Naive thymus-derived CD4-positive, alpha-beta T cell (primary cell): ENCODE measurements at places on chromosomes 3 and 15.
A peak's percentile ranks its signal among the peaks of the same experiment; 100 is the strongest.

GRCh38 chr3:62723914-62724217, 151.3 kb downstream of the CADPS start:
- H3K36me3 ChIP-seq = no peaks in the 10 kb centered on the region
- no peak overlapping the region for H3K4me3 ChIP-seq
- DNase-seq = no peak
- H3K4me1 ChIP-seq = no peaks in the 10 kb centered on the region

- no peak overlapping the region for H3K27ac ChIP-seq
- no peaks in the 10 kb centered on the region for H3K36me3 ChIP-seq
- H3K4me1 ChIP-seq = peaks cover 7% of the 10 kb centered on the region
These were observed 7.7 kb downstream of the FES start for GRCh38 chr15:90892023-90892422.

GRCh38 chr15:66251065-66251789, 2.3 kb downstream of the MEGF11 start:
- H3K4me3 ChIP-seq = no peak overlapping the region
- H3K27ac ChIP-seq = no peak overlapping the region
- H3K4me1 ChIP-seq = no peaks in the 10 kb centered on the region

GRCh38 chr3:171901615-171902312, 58.6 kb downstream of the TMEM212 start:
- H3K4me1 ChIP-seq = no peaks in the 10 kb centered on the region
- no peak for DNase-seq
- H3K27me3 ChIP-seq = no peaks in the 10 kb centered on the region
- H3K27ac ChIP-seq = no peak overlapping the region
- no peaks in the 10 kb centered on the region for H3K36me3 ChIP-seq

DNA sequence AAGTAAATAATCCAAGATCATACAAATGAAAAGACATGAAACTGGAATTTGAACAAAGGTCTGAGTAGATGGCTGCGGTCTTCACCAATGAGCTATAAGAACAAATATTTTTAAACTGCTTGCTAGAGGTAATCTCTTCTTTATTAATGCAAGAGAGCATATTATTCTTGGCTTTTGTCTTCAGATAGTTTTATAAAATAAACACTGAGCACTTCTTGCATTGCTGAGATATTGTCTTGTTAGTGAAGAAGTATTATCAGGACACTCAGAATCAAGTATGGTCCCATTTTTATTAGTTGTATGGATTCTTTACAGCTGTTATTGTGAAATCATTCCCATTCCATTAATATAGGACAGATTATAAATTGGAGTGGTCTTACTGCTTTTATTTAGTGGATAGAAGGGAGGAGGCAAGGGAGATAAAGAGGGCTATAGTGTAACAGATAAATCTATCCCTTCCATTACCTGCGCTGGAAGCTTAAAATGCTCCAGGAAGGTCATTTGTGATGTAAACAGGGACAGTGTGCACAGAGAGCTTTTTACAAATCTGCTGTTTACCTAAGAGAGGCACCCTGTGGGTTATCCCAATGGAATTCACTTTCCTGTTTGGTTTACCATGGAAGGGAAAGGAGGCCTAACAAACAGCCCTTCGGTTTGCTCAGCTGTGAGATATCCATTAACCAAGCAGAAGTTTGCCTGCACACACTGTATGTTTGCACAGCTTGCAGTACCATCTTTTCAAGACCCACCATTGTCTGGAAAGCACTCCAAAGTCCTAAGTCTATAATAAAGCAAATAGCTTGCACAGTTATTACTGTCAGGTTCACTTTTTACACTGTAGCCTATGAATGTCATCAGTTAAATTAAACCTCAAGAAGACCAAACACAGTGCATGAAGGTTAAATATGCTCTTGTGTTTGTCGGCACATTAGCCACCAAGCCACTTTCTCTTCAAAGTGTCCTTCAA, 347.7 kb upstream of the TGFBR2 start:
- H3K36me3 ChIP-seq = no peaks in the 10 kb centered on the region
- no peak for DNase-seq
- no peak overlapping the region for H3K4me3 ChIP-seq
- no peaks in the 10 kb centered on the region for H3K27me3 ChIP-seq
- H3K27ac ChIP-seq = no peak overlapping the region
- no peaks in the 10 kb centered on the region for H3K4me1 ChIP-seq

GRCh38 chr3:28901018-28901417, 379.9 kb upstream of the RBMS3 start:
- no peaks in the 10 kb centered on the region for H3K27me3 ChIP-seq
- no peak for DNase-seq
- H3K27ac ChIP-seq = no peak overlapping the region

DNA sequence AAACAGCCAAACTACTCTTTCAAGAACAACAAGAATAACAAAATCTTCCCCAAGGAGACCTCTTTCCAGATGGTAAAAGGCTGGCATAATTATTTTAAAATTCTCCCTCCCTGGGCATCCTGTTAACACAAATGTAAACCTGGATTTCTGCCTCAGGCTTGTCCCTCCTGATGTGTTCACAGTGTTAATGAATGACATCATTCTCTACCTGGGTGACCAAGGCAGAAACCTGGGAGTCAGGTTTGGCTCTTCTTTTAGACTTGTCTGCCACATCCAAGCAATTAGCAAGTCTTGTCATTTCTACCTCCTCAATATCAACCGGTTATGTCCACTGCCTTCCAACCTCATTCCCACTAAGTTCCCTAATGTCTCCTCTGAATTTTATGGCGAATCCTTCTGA, 368.7 kb upstream of the TBL1XR1 start:
- H3K36me3 ChIP-seq = no peaks in the 10 kb centered on the region
- no peak for DNase-seq
- no peak overlapping the region for H3K27ac ChIP-seq
- no peak overlapping the region for H3K4me3 ChIP-seq
- H3K4me1 ChIP-seq = no peaks in the 10 kb centered on the region

GRCh38 chr3:128482175-128482574, 10.8 kb downstream of the GATA2 start:
- H3K4me1 ChIP-seq = peaks cover 19% of the 10 kb centered on the region
- H3K4me3 ChIP-seq = no peak overlapping the region
- no peak for DNase-seq

- no peaks in the 10 kb centered on the region for H3K4me1 ChIP-seq
- H3K36me3 ChIP-seq = no peaks in the 10 kb centered on the region
- H3K4me3 ChIP-seq = no peak overlapping the region
These were observed 4.8 kb upstream of the ESYT3 start for GRCh38 chr3:138429665-138430064.

GRCh38 chr15:68821841-68822381, 1.2 kb upstream of the ANP32A start:
- peak overlapping the region; percentile 91 for H3K27ac ChIP-seq
- H3K4me1 ChIP-seq = peaks cover 9% of the 10 kb centered on the region
- peak overlapping the region; percentile 99 for H3K4me3 ChIP-seq
- no peak for DNase-seq
- H3K27me3 ChIP-seq = no peaks in the 10 kb centered on the region

DNA sequence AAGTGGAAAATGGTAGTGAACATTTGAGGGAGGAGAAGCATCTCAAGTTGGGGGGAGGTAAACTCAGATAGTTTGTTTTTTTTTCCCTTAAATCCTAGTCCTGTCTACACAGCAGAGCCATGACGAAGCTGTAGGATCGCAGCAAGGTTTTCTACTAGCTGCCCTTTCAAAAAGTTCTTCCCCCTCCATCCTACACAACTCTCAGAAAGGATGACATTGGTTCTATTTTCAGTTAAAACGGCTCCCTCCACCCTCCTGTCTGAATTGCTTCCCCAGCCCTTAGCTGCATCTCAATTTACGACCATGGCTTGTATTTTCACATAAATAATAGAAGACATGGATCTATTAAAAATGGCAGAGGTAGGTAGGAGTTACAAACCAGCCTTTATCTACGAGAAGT, 2.2 kb downstream of the HOMER2 start:
- H3K27ac ChIP-seq = no peak overlapping the region
- H3K36me3 ChIP-seq = no peaks in the 10 kb centered on the region
- peaks cover 4% of the 10 kb centered on the region for H3K4me1 ChIP-seq
- H3K27me3 ChIP-seq = no peaks in the 10 kb centered on the region

GRCh38 chr3:190217081-190217480, 96.4 kb upstream of the P3H2 start:
- no peaks in the 10 kb centered on the region for H3K27me3 ChIP-seq
- H3K4me3 ChIP-seq = no peak overlapping the region
- H3K36me3 ChIP-seq = no peaks in the 10 kb centered on the region
- no peak for DNase-seq
- H3K27ac ChIP-seq = no peak overlapping the region
- no peaks in the 10 kb centered on the region for H3K4me1 ChIP-seq

DNA sequence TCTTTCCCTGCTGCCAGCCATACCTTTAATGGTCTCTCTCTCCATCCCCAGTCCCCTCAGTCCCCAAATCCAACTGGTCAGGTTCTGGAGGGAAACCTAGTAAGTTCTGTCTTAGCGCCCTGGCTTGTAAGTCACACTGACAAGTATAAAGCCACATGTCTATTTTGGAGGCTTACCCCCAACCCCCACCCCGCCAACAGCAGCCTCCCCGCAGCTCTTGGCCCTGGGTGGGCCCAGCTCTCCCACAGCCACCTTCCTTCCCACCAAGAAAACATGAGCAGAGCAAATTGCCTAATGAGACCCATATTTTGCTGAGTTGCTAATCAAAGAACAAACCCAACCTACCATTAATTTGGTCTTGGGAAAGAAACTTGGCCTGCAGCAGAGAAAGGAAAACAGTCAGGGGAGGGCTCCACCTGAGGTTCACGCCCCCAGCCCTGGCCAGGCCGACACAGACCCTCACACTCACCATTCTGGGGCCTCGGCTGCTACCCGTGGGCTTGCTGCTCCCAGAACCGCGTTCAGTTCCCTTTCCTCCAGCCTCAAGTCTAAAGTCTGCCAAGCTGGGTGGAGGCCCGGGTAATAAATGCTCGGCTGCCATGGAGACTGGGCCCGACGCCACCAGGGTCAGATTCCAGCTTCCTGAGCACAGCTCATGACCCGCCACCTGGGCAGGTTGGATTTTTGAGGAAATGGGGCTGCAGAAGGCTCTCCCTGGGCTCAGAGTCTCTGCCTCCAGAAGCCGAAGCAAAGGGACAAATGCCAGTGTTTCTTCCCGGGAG, at the start of gene CALML4:
Gene CALML4 (minus strand): TSS at position 557 of the 782 bp plus-strand sequence. CDS start 85 bp downstream, at position 472.
- no peaks in the 10 kb centered on the region for H3K27me3 ChIP-seq
- no peak within 1 kb of the TSS for H3K27ac ChIP-seq
- no peaks in the 10 kb centered on the region for H3K36me3 ChIP-seq
- peaks cover 21% of the 10 kb centered on the region for H3K4me1 ChIP-seq
- no peak for DNase-seq

DNA sequence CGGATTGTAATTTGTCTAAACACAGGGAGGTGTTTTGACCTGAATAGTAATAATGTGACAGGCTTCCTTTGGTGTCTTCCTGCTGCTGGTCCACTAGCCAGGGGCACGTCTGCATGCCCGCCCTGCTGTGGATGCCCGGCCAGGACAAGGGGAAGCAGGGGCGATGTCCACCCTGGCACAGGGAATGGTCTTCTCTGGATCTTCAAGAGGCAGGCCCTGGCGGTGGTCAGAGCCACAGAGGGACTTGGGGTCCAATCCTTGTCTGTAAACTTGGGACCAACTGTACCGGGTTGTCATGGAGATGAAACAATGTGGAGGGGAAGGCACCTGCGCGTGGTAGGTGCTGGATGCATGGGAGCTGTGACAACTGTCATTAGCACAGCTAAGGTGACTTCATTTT, 134.1 kb downstream of the RPLP1 start:
- H3K36me3 ChIP-seq = no peaks in the 10 kb centered on the region
- DNase-seq = no peak
- H3K27me3 ChIP-seq = no peaks in the 10 kb centered on the region
- H3K4me3 ChIP-seq = no peak overlapping the region
- H3K4me1 ChIP-seq = no peaks in the 10 kb centered on the region
- no peak overlapping the region for H3K27ac ChIP-seq

DNA sequence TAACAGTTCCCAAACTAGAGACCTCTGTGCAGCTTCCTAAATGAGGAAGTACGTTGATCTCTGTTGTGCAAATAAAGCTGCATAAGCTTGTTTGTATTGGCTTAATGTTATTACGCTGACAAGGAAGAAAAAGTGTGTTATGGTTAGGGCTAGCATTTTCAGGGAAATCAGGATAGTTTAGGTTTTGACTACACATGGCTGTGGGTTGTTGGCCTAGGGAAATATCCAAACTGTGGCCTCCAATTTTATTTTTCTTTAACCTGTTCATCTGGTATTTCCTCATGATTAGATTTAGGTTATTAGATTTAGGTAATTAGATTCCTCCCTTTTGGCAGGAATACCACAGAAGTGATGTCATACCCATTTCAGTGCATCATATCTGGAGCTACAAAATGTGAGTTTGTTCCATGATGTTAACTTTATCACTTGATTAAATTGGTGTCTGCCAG, 8.7 kb upstream of the MCCC1 start:
- no peaks in the 10 kb centered on the region for H3K27me3 ChIP-seq
- H3K4me3 ChIP-seq = no peak overlapping the region
- H3K27ac ChIP-seq = no peak overlapping the region
- no peaks in the 10 kb centered on the region for H3K4me1 ChIP-seq
- H3K36me3 ChIP-seq = no peaks in the 10 kb centered on the region

- no peak for DNase-seq
- no peaks in the 10 kb centered on the region for H3K4me1 ChIP-seq
- no peaks in the 10 kb centered on the region for H3K27me3 ChIP-seq
- no peak overlapping the region for H3K4me3 ChIP-seq
These were observed 616.1 kb downstream of the OTOL1 start for GRCh38 chr3:162112719-162113118.

DNA sequence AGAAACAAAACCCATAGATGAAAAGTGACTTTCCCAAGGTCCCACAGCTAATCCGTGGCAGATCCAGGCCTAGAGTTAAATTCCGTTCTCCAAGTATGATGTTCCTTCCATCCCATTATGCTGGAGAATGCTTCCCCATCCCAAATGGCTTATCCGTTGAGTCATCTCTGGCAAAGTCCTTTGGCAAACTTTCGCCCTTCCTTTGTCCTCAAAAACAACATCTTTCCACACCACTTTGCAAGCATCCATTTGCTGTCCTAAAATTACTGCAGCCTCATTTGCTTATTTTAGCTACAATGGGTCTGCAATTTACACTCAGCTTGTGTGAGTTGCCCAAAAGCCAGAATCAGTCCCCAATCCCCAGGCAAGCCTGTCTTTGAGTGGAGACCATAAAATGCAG, 304.0 kb upstream of the TLE3 start:
- no peak for DNase-seq
- H3K4me3 ChIP-seq = no peak overlapping the region
- H3K36me3 ChIP-seq = no peaks in the 10 kb centered on the region
- no peaks in the 10 kb centered on the region for H3K4me1 ChIP-seq

- no peaks in the 10 kb centered on the region for H3K27me3 ChIP-seq
- H3K4me1 ChIP-seq = no peaks in the 10 kb centered on the region
- H3K4me3 ChIP-seq = no peak overlapping the region
- no peak for DNase-seq
- no peaks in the 10 kb centered on the region for H3K36me3 ChIP-seq
These were observed 32.2 kb upstream of the LACTB start for GRCh38 chr15:63089260-63090043.

- H3K27ac ChIP-seq = no peak overlapping the region
- no peak overlapping the region for H3K4me3 ChIP-seq
- H3K27me3 ChIP-seq = no peaks in the 10 kb centered on the region
- DNase-seq = no peak
- H3K36me3 ChIP-seq = no peaks in the 10 kb centered on the region
- no peaks in the 10 kb centered on the region for H3K4me1 ChIP-seq
These were observed 245.6 kb upstream of the TRIM42 start for GRCh38 chr3:140432229-140432669.

- no peak overlapping the region for H3K27ac ChIP-seq
- H3K36me3 ChIP-seq = no peaks in the 10 kb centered on the region
- peaks cover 84% of the 10 kb centered on the region for H3K4me1 ChIP-seq
- DNase-seq = no peak
These were observed 22.4 kb downstream of the CCDC12 start for GRCh38 chr3:46954178-46954577.

GRCh38 chr15:101795455-101795854, 7.9 kb upstream of the OR4F6 start:
- no peaks in the 10 kb centered on the region for H3K4me1 ChIP-seq
- H3K27me3 ChIP-seq = no peaks in the 10 kb centered on the region
- H3K27ac ChIP-seq = no peak overlapping the region
